ENCODE measurements at places on chromosomes 2 and 18.
A peak's percentile ranks its signal among the peaks of the same experiment; 100 is the strongest.

- peak; percentile 49 for DNase-seq
These were observed 169.8 kb downstream of the MREG start for GRCh38 chr2:215843579-215843978.

- no peak for DNase-seq
These were observed 5.4 kb downstream of the SEMA4C start for GRCh38 chr2:96864343-96865091.

DNA sequence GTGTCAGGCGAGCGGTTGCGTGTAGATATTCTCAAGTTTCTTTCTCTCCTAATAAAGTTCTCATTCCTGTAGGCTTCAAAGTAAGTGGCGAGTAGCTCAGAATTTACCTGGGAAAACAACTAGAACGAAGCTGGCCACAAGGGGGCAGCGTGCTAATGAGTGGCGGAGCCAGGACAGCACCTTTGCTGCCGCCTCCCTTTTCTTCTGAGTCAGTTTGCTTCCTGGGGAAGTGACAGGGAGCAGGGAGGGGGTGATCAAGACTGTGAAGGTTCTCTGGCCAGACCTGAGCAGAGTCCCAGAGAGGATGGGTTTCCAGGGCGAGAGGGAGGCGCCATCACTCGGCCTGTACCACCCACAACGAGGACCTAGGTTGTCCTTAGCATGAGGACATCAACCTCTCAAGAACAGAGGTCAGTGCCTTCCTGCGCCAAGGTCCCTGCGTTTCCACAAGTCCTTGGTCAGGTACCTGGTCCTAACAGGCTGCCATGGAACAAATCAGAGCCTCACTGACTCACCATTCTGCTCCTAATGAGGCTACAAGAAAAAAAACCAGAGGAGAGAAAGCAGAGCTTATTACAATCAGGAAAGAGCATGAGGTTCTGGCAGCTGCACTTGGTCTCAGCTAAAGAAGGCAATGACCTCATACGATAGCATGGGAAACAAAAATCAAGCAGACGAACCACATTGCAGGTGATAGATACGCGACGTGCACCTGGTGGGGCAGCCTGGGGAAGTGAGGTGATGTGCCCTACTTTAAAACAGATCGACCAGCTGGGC is 98.7 kb downstream of the PLB1 start:
- peak; percentile 85 for DNase-seq

DNA sequence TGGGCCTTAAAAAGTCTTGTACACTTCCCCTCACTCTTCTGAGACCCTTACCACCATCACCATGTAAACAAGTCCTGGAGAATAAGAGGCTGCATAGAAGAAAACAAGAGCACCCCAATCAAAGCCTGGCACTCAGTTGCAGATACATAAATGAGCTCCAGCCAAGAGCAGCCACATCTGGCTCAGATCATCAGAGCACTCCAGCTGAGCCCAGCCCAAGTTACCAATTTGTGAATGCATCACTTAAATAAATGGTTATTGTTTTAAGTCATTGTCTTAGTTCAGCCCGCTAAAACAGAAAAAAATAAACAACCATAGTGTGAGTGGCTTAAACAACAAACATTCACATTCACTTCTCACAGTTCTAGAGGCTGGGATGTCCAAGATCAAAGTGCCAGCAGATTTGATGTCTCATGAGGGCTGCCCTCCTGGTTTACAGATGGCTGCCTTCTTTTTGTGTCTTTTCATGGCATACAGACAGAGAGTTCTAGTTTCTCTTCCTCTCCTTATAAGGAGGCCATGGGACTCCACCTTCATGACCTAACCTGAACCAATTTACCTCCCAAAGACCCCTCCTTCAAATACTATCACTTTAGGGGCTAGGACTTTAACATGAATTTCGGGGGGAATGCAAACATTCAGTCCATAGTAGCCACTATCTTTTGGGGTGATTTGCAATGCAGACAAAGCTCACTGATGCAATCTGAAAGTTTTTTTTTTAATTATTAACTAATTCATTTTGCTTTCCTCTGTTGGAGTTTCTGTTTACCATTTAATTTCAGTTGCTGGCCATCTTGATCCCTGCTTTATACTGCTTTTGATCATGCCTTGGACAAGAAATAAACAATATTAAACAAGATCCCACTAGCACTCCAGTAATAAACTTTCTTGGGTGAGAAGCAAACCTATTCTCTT is 187.5 kb upstream of the ACVR2A start:
- no peak for DNase-seq

- peak; percentile 80 for DNase-seq
These were observed 84.3 kb downstream of the FANCL start for GRCh38 chr2:58156780-58157179.

DNA sequence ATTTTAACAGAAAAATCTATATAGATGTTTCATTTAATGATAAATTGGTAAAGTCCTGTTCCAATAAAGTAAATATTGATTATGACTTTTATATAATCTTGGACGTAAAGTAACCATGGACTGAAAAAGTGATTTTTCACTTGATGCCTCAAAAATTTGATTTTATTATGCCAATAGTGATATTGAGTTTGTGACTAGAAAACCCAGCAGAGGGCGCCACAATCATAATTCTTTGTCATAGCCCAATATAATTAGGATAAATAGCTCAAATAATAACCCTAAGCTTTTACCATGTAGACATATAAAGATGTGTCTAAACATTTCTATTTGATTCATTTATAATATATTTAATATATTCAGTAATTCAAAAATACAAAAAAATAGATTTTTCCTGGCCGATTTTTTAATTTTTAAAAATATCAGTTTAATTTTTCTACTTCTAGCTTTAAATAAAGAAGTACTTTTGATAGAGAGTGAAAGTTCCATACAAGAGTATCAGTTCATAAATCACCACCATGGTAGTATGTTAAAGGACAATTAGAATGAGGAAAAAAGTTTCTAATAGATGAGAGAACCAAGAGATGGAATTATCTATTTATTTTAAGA is 30.7 kb downstream of the CAMKMT start:
- DNase-seq: peak; percentile 34

- no peak for DNase-seq
These were observed 126.9 kb downstream of the TDRD15 start for GRCh38 chr2:21250673-21251072.

- DNase-seq: no peak
These were observed 9.1 kb downstream of the MOCOS start for GRCh38 chr18:36196238-36196995.

GRCh38 chr2:215396595-215397313 is 39.1 kb downstream of the FN1 start:
- peak; percentile 93 for DNase-seq

DNA sequence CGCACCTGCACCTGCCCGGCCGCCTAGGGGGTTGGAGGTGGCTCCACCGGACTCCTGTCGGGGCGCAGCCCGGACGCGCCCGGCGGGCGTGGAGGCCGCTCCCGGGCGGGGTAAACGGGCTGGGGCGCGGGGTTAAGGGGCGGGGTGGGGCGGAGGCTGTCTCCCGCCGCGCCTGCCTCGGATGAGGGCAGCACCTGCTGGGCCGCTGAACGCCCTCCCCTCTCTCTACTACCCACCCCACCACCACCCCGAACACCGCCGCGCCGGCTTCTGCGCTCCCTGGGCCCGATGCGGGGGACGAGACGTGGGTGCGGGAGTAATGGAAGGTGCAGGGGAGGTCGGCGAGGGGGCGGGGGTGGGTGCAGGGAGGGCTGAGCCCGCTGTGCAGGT is 224.8 kb upstream of the ID2 start:
- no peak for DNase-seq

DNA sequence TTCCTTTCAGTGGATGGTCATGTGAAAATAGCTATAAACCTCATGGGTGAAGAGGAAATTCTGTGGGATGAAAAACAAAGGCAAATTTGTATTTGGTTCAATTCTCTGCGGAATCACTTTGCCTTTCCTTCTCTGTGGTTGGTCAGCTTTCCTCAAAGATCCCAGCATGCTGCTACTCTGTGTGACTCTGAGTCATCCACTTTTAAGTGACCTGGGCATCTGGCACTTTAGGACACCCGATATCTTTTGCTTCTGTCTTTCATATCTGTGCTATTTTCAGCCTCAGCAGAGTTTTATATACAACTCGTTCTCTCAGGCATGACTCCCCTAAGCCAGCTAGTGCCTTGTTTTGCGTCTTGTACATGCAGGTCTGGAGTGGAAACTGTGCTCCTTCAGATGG is 217.0 kb upstream of the PIEZO2 start:
- DNase-seq: peak; percentile 2

DNA sequence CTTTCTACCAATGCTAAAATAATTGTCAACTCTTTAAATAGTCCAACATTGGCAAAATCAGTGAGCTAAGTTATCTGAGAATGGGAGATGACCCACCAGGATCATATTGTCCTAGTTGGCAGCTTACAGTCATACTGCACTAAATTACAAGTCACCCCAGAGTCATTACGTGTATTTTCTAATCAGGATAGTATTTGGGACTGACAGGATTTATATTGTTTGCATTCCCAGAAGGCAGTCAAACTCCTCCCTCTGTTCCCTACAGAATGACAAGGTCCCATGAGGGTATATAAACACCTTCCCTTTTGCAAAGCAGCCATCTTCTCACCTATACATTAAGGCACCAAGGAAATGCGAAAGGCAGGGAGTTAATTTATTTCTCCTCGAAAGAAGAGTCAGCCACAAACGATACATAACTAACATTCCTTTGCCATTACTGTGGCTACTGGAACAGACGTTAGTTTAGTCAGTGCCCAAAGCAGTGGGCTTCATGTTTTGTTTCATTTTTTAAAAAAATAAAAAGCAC is 125.3 kb downstream of the ANTXR1 start:
- peak; percentile 83 for DNase-seq

GRCh38 chr2:34664266-34664665 is 1065.2 kb upstream of the FAM98A start:
- no peak for DNase-seq

DNA sequence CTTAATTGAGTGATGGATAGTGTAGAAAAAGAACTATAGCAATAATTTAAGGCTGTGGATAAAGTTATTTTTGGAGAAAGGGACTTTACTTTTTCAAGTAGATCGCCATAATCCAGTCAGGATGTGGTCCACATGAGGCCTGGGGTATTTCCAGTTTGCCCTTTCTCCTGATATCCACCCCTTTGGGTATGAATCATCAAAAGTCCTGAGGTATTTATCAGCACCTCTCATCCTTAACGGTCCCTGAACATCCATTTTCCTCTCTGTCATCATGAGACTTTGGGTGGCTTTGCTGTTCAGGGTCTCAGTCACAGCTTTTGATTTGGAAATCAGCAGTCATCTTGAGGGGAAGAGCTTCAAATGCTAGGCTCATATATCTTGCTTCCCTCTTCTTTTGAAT is 39.3 kb upstream of the ELAC1 start:
- no peak for DNase-seq

DNA sequence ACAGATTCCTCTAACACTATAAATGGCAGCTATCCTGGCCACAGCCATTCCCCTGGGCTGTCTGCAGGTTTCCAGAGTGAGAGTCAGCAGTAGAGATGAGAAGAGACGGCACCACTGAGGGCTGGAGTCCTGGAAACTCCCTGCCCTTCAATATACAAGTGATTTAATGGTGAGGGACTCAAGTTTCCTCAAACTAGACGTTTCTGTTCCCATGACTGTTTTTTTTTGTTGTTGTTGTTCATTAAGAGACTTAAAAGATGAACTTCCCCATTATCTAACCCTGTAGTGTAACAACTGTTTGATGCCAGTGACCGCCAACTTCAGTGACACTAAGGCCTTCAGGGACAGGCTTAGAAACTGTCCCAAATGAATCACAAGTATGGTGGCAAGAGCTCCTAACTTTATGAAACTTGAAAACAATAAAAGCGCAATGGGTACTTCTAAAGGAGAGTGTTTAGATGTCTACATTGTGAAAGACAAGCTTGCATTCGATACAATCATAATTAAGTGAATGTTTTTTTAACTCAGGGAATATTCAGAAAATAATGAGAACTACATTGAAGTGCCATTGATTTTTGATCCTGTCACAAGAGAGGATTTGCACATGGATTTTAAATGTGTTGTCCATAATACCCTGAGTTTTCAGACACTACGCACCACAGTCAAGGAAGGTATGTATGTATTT is 34.0 kb downstream of the IL1R2 start:
- no peak for DNase-seq

- peak; percentile 71 for DNase-seq
These were observed 818 bp upstream of the IKZF2 start for GRCh38 chr2:213152065-213152794.

GRCh38 chr2:33603416-33603815 is 4.3 kb upstream of the FAM98A start:
- no peak for DNase-seq

DNA sequence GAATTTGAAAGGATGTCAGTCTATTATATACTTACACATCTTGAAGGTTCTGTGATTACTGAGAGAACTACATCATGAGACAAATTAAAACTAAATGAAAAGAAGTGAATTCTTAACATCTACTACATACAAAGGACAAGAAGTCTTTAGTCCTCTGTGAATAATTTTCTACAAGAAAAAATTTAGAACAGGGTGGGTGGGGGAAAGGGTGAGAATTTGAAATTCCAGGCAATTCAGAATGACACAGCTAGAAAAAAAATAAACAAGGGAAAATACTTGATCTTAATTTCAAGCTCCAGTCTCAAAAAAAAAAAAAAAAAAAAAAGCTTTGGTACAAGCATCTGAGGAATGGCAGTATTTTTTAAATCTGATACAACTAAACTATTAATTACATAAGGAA is 15.5 kb downstream of the CUL3 start:
- no peak for DNase-seq

DNA sequence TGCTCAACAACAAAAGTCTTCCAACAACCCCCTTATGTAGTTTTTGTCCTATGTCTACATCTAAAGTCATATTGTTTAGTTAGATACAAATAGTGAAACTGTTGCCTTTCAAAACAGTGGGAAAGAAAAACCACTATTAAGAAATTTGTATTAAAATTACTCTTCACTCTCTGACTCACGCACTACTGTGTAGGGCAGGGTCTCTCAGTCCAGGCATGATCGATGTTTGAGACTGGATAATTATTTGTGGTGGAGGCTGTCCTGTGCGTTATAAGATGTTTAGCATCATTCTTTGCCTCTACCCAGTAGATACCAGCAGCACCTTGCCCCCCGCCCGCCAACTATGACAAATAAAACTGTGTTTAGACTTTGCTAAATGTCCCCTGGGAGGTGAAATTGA is 369.4 kb upstream of the ZEB2 start:
- no peak for DNase-seq

DNA sequence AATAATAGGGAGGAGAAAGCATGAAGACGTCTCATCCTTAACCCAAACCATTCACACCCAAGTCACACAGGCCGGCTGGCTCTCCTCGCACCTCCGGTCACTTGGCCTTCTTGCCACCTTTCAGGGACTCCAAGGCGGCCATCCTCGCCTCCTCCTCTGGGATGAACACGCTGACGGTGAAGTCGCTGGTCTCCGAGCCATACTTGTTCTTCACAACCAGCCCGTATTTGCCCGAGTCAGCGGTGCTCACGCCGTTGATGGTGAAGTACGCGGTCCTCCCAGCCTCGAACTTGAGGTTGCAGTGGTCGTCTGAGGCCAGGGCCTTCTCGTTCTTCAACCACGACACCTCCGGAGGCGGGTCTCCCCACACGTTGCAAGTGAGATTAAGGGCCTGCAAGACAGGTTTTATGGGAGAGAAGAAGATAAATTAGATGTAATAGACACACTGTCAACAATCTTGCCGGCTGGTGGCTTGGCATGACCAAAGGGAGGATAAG is 54.3 kb upstream of the LPIN2 start:
- DNase-seq: no peak

- no peak for DNase-seq
These were observed 885.2 kb downstream of the DCDC2C start for GRCh38 chr2:4588606-4589005.

- DNase-seq: no peak
These were observed 116.5 kb downstream of the PMS1 start for GRCh38 chr2:189900726-189901125.

- DNase-seq: no peak
These were observed 42.4 kb downstream of the SP3 start for GRCh38 chr2:173922760-173923159.

All from fibroblast of villous mesenchyme (primary cell).